ENCODE measurements at places on chromosomes 3 and 15. TPM values are rescaled to one million over a fixed set of nuclear protein-coding genes. Genes with fewer than 3 reads are reported as not detected.

GRCh38 chr15:57541805-57542504 lies 49.7 kb upstream of the MYZAP start:
- peak; percentile 84 for DNase-seq
- H3K4me1 ChIP-seq, result peaks cover 17% of the 10 kb centered on the region
- H3K4me3 ChIP-seq, result no peak overlapping the region
- no peaks in the 10 kb centered on the region for H3K36me3 ChIP-seq
- no peak overlapping the region for H3K27ac ChIP-seq
- no peaks in the 10 kb centered on the region for H3K27me3 ChIP-seq

The ECE2 gene
- polyA plus RNA-seq, result not detected

DNA sequence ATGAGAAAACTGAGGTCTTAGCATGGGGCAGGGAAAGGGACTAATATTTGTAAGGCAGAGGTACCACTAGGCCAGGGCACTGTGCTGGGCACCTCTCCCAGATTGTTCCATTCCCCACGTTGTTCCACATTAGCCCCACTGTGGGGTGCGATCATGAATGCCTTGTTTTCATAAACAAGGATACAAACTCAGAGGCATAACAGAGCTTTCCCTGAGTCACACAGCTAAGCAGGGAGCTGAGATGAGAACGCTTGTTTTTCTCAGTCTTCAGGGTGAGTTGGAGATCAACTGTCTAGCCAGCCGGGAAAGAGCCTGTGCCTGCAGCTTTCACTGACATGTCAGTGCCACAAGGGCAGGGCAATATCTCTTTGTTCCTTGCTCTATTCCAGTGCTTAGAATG lies 47.9 kb upstream of the ITGA11 start:
- no peak overlapping the region for H3K4me3 ChIP-seq
- H3K27me3 ChIP-seq, result no peaks in the 10 kb centered on the region
- H3K27ac ChIP-seq, result peak overlapping the region; percentile 68
- DNase-seq, result no peak
- H3K4me1 ChIP-seq, result no peaks in the 10 kb centered on the region

DNA sequence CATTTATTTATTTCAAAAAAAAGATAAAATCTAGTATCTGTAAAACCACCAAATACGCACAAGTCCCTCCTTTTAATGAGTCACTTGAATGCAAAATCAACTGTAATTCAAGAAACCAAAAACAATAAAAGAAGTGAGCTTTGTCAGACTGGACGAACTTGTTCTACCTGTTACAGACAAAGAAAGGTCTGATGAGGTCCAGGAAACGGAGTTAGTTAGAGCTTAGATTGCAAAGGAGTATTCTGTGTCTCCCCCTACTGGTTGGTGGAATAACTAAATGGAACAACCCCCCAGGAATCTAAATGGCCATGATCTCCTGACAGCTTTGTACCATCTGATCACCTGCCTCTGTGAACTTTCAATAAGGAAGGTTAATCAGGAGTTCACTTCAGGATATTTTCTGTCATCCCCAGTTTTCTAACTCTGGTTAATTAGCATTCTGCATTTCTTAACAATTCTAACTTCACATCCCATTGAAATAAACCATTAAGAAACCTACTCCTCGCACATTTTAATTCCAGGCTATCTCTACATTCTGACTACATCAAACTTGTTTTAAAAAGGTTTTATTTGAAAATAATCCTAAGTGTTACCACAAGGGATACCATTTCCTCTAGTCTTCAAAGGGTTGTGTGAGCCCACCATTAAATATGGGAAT lies 333.0 kb upstream of the SATB1 start:
- no peak overlapping the region for H3K4me3 ChIP-seq
- H3K27ac ChIP-seq, result peak overlapping the region; percentile 36
- no peaks in the 10 kb centered on the region for H3K27me3 ChIP-seq
- H3K4me1 ChIP-seq, result no peaks in the 10 kb centered on the region

The CX3CR1 gene
- not detected for polyA plus RNA-seq

DNA sequence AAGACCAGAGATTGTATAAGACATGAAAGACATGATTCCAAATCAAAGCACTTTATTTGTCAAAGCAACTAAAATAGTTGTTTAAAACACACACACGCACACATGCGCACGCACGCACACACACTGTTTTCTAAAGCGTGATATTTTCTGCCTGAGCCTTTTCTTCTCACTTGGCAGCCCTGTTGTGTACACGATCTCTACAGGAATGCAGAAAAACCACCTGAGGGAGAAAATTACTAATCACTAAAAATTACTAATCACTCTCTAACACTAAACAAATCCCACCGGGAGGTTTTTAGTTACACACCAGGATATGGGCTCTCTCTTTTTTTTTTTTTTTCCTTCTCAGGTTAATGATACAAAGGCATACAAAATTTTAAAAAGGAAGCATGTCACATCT lies 160.1 kb upstream of the ATP11B start:
- no peak overlapping the region for H3K4me3 ChIP-seq
- H3K27me3 ChIP-seq, result no peaks in the 10 kb centered on the region
- H3K36me3 ChIP-seq, result no peaks in the 10 kb centered on the region
- no peak for DNase-seq

- no peaks in the 10 kb centered on the region for H3K4me1 ChIP-seq
- no peaks in the 10 kb centered on the region for H3K27me3 ChIP-seq
- H3K27ac ChIP-seq, result no peak overlapping the region
Measured at GRCh38 chr15:68650901-68651709, 72.3 kb downstream of the CORO2B start.

DNA sequence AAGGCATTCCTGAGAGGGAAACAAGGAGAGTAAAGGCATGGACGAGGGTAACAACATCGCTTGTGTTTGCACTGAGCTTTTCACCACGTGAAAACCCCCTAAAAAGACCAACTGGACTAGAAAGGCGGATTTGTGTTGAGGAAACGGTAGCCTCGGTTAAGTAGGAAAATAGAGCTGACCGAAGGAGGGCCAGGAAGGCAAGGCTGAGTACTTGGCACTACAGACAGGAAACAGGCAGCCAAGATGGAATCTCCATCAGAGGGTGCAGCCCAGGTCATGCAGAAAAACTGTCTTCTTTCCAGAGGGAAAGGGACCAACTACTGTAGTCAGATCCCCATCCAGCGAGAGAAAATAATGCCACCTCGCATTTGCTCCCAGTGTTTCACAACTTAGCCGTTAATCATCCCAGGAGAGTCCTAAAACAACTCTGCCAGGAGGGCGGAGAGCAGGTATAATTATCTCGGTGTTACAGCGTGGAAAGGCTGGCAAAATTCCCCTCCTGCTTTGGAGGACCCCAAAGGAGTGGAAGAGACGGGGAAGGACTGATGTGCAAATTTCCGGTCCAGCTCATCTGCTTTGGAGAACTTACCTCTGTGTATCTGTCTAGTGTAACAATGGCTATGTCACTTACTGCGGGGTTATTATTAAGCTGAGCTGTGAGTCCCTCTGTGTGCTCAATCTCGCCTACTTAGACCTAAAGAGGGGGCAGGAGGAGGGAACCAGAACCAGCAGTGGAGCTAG lies 77.2 kb downstream of the MYO1E start:
- H3K27ac ChIP-seq, result peak overlapping the region; percentile 29
- H3K4me1 ChIP-seq, result peaks cover 20% of the 10 kb centered on the region
- H3K27me3 ChIP-seq, result no peaks in the 10 kb centered on the region
- no peaks in the 10 kb centered on the region for H3K36me3 ChIP-seq
- DNase-seq, result no peak

- no peaks in the 10 kb centered on the region for H3K27me3 ChIP-seq
- no peak overlapping the region for H3K4me3 ChIP-seq
- no peaks in the 10 kb centered on the region for H3K4me1 ChIP-seq
- no peak for DNase-seq
Measured at GRCh38 chr3:4313606-4314293, 10.6 kb downstream of the SETMAR start.

- peaks cover 33% of the 10 kb centered on the region for H3K4me1 ChIP-seq
- peaks cover 12% of the 10 kb centered on the region for H3K27me3 ChIP-seq
- no peak overlapping the region for H3K27ac ChIP-seq
- DNase-seq, result no peak
Measured at GRCh38 chr3:194685065-194685717, 492 bp upstream of the FAM43A start.

DNA sequence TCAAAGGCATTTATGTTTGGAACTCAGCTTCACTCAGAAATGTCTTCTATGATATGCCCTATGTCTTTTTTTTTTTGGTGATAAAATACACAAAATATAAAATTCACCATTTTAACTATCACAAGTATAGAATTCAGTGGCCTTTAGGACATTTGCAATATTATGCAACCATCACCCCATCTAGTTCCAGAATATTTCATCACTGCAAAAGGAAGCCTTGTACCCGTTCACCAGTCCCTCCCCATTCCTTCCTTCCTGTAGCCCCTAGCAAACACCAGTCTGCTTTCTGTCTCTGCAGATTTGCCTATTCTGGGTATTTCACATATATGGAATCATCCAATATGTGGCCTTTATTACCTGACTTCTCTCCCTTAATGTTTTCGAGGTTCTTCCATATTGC lies 134.8 kb downstream of the ADAMTS9 start:
- no peaks in the 10 kb centered on the region for H3K27me3 ChIP-seq
- H3K36me3 ChIP-seq, result no peaks in the 10 kb centered on the region
- peaks cover 10% of the 10 kb centered on the region for H3K4me1 ChIP-seq
- DNase-seq, result no peak

GRCh38 chr3:69422751-69423150 lies 36.9 kb upstream of the FRMD4B start:
- DNase-seq, result no peak
- H3K4me3 ChIP-seq, result no peak overlapping the region
- H3K27me3 ChIP-seq, result no peaks in the 10 kb centered on the region
- H3K4me1 ChIP-seq, result no peaks in the 10 kb centered on the region

DNA sequence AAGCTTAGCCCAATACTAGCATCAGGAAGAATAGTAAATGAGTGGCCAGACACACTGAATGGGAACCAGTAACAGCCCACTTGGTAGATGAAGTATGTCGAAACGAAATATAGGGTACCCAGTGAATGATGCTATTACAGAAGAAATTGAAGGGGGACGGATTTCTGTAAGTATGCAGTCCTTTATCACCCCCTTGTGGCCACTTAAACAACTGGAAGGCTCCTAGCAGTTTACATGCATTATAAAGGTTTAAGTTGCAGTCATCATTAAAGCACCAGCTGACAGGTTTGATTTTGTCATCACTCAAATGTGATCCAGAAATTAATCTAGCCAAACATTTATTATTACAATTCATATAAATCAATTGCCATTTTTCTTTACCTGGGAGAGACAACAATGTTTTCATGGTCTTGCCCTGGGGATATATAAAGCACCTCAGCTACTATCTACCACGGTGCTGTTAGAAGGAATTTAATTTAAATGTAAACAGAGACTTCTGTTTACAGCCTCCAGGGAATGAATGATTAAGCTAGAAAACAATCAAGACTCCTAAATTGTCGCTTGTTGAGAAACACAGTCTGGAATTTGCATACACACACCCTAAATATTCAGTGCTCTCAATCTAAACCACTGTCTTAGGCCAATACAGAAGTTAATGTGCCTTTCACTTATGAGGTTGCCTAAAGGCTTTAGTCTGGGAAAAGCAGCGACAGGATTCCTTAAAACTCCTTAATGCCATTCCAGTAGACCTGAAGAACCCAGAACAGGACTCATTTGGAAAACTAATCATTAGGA lies 7.8 kb downstream of the EIF1B start:
- peak; percentile 84 for DNase-seq
- no peak overlapping the region for H3K27ac ChIP-seq
- H3K36me3 ChIP-seq, result no peaks in the 10 kb centered on the region
- no peak overlapping the region for H3K4me3 ChIP-seq
- H3K27me3 ChIP-seq, result no peaks in the 10 kb centered on the region
- H3K4me1 ChIP-seq, result peaks cover 12% of the 10 kb centered on the region

The LOXL1 gene
- polyA plus RNA-seq, result 136 TPM

DNA sequence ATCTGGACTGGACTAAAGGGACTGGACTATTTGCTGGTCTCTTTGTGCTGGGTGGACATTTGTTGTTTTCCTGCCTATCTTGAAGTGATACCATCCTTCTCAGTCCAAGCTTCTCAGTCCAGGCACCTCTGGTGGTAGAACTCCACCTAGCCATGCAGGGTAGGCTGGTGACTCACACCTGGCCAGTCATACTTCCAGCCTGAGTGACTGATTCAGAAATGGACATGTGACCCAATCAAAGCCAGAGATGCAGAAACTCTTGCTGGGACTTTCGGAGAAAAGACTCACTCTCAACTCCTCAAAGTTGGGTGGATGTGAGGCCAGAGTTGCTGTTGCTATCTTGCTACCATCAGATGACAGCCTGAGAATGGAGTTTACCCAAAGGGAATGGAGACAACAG lies 5.6 kb upstream of the ASB14 start:
- peak; percentile 49 for DNase-seq
- H3K4me3 ChIP-seq, result no peak overlapping the region
- H3K4me1 ChIP-seq, result no peaks in the 10 kb centered on the region

The PIERCE2 gene
- polyA plus RNA-seq, result 1.5 TPM

The SLC35A5 gene
- 30.5 TPM for polyA plus RNA-seq

GRCh38 chr3:53748512-53749271 lies 97.5 kb downstream of the CHDH start:
- H3K4me1 ChIP-seq, result no peaks in the 10 kb centered on the region
- H3K4me3 ChIP-seq, result no peak overlapping the region
- H3K27ac ChIP-seq, result no peak overlapping the region
- no peaks in the 10 kb centered on the region for H3K27me3 ChIP-seq
- H3K36me3 ChIP-seq, result no peaks in the 10 kb centered on the region

The SNTN gene
- polyA plus RNA-seq, result not detected

- H3K36me3 ChIP-seq, result no peaks in the 10 kb centered on the region
- no peaks in the 10 kb centered on the region for H3K4me1 ChIP-seq
- no peak overlapping the region for H3K27ac ChIP-seq
Measured at GRCh38 chr3:7305561-7305960, 444.6 kb downstream of the GRM7 start.

DNA sequence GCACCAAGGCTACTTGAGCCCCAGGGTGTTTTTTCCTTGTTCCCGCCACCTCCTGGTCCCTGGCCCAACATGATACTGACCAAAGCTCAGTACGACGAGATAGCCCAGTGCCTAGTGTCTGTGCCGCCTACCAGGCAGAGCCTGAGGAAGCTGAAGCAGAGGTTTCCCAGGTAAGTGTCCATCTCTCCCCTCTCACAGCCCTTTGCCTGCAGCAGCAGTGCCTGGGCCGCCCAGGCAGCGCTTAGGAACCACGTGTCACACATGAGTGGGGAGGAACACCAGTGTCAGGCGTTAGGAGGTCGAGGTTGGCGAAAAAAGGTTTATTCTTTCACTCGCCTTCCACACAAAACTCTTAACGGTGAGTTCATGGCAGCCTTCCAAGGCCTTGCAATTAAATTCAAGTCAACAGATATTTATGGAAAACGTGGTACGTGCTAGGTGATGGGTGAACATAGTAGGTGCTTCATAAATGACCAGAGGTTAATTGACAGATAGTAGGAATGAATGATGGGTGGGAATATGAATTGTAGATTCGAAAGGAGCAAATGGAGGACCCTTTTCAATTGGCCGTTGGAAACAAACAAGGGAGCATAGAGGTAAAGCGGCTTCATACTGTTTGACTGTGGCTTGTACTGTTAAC lies 486 bp downstream of the CDIN1 start:
- peak overlapping the region; percentile 37 for H3K4me3 ChIP-seq
- no peaks in the 10 kb centered on the region for H3K36me3 ChIP-seq
- peak; percentile 33 for DNase-seq
- no peaks in the 10 kb centered on the region for H3K27me3 ChIP-seq
- peaks cover 8% of the 10 kb centered on the region for H3K4me1 ChIP-seq

The SHISA5 gene
- polyA plus RNA-seq, result 369 TPM

The SLC22A13 gene
- not detected for polyA plus RNA-seq
